Stimulated activated CD4-positive, alpha-beta T cell treated with anti-CD3 and anti-CD28 coated beads, Interleukin-1b, Interleukin-23, amount 100 ng/mL, for 4 hours (primary cell): ENCODE measurements at places on chromosomes 1 and 21.

- no peak for DNase-seq
Observed at GRCh38 chr1:71755441-71755840, 526.9 kb downstream of the NEGR1 start.

DNA sequence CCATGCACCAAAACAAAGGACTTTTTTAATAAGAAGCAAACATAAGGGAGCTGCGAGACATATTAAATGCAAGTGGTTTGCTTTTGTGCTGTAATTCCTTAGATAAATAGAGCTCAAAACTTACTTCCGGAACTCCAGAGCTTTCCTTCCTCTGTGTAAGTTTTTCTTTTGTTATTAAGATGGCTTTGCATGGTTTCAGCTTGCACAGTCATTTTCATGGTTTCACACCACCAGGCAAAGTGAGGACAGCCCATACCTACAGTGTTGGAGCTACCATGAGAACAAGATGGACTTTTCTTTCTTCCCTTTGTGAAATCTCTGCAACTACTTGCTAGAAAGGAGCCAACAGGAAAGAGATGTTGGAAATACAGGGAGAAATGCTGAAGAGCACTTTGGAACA, 368.0 kb downstream of the SETD4 start:
- no peak for DNase-seq

- no peak for DNase-seq
Observed at GRCh38 chr1:71721532-71721931, 560.8 kb downstream of the NEGR1 start.

- peak; percentile 71 for DNase-seq
Observed at GRCh38 chr1:10694633-10695627, 101.5 kb downstream of the CASZ1 start.

- no peak for DNase-seq
Observed at GRCh38 chr21:45556645-45557615, 14.7 kb upstream of the SLC19A1 start.

GRCh38 chr1:154869351-154870114, 548 bp downstream of the KCNN3 start:
- DNase-seq: no peak

GRCh38 chr21:27419153-27419552, 452.3 kb upstream of the ADAMTS5 start:
- DNase-seq: no peak

DNA sequence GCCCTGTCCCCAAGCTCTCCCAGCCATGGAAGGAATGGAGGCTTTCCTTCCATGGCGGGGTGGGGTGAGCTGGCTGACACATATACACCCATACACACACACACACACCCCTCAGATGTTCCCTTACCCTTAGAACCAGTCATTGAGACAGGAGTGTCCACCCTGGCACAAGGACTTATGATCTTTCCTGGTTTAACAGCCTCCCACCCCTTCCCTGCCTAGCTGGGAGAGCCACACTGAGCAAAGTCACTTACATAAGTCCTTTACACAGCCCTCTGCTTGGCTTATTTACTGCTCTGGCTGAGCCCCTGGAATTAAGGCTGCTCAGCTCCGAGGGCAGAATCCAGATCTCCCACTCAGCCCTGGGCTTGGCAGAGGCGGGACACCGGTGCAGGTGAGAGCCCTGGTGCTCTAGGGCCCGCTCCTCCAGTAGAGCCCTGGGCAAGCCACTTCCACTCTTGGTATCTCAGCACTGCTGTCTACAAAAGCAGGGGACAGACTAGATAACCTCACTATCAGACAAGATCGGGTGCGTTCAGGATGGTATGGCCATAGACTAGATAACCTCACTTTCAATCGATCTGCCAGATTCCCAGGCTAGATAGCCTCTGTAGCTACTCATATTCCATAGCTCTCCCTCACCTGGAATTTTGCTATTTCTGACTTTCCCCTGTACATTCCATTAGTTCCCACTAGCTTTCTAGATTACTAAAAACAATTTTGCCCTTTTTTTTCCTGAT, 16.7 kb downstream of the SLC6A9 start:
- DNase-seq: no peak

DNA sequence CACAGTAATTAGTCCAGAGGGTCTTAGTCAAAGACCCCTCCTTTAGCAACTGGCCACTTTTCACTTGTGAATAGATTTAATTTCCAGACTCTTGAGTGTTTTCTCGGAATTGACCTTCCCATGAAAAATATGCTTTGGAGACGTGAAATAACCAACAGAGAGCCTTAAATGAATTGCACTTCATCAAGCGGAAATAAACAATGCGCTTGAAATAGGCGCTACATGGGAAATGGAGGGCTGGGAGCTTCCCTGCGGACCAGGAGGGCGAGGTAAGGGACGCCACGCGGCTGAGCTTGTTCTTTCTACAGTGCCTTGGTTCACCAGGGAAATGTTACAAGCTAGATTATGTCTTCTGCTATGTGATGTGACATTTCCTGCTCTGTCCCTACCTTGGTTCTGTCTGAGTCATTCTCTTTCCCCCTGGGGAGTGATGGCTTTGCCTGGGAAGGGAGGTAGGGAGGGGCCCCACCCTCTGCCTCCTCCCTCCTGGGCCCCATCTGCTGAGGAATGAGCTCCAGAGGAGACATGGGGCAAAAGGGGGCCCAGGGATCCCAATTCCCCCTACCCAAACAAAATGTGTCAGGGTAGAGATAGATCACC, 619.3 kb downstream of the PTPRU start:
- DNase-seq: no peak

GRCh38 chr1:91404151-91405012, at the start of gene HFM1:
Gene HFM1, minus strand, starts transcription at chr1:91404837. Its CDS starts 3,755 bp downstream, at chr1:91401082.
- peak; percentile 3 for DNase-seq

- DNase-seq: no peak
Observed at GRCh38 chr1:201793306-201793925, 35.5 kb upstream of the IPO9 start.

DNA sequence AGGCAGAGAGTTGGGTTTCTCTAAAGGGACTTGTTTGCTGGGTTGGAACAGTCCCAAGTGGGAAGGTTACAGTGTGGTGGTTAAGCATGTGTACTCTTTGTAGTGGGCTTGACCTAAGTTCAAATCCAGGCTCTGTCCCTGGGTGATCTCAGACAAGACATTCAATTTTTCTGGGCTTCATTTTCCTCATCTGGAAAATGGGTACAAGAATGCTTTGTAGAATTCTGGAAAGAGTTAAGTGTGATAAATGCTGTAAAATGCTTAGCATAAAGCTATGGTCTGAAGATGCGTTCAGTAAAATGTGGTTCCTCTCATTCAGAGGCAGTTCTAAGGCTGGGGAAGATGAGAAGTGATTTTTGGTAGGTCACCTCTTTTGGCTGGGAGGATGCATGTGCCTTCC, 805 bp downstream of the GRHL3 start:
- DNase-seq: no peak

DNA sequence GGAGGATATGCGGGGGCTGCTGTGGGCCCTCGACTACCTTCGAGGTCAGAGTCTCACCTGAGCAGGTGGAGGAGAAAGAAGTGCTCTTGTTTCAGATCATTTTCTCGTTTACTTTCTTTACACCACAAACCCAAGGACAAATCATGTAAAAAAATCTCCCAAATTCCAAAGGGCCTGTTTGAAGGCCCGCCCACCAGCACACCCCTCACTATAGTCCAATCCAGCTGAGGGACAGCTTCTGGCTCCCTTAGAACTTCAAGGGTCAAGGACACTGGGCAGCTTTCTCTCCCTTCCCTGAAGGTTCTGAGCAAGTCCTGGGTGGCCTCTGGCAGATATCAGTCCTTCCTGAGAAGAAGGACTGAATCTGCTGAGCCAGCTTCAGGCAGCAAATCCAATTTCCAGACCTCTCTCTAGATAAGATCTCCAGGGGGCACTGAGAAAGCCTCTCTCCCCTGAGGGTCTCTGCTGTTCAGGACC, 5.5 kb downstream of the STK40 start:
- no peak for DNase-seq

DNA sequence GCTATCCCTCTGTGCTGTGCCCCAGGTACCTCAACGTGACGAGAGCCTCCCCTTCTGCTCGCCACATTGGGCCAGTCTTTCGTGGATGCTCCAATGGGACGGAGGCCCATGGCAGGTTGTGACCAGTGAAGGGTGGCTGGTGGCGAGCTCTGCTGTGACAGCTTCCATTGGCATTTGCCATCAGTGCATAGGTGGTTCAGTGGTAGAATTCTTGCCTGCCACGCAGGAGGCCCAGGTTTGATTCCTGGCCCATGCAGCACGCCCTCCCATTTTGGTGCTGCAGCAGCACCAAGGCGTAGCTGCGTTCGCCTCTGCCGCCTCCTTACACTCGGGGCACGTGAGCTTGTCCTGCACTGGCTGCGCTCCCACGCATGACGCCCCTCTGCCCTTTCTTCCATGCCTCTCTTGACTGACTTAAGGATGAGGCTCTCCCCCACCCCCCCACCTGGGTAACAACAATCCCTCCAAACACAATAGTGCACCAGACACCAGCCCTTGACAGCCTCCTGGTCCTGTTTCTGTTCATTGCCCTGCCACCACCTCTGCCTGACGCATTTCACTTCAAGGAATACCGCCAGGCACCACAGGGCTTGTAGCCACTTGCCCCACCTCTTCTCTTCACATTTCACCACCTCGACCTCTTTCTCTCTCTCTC, 24.7 kb upstream of the FCGR2A start:
- no peak for DNase-seq

- DNase-seq: no peak
Observed at GRCh38 chr1:51313961-51314777, 16.2 kb downstream of the TTC39A start.

DNA sequence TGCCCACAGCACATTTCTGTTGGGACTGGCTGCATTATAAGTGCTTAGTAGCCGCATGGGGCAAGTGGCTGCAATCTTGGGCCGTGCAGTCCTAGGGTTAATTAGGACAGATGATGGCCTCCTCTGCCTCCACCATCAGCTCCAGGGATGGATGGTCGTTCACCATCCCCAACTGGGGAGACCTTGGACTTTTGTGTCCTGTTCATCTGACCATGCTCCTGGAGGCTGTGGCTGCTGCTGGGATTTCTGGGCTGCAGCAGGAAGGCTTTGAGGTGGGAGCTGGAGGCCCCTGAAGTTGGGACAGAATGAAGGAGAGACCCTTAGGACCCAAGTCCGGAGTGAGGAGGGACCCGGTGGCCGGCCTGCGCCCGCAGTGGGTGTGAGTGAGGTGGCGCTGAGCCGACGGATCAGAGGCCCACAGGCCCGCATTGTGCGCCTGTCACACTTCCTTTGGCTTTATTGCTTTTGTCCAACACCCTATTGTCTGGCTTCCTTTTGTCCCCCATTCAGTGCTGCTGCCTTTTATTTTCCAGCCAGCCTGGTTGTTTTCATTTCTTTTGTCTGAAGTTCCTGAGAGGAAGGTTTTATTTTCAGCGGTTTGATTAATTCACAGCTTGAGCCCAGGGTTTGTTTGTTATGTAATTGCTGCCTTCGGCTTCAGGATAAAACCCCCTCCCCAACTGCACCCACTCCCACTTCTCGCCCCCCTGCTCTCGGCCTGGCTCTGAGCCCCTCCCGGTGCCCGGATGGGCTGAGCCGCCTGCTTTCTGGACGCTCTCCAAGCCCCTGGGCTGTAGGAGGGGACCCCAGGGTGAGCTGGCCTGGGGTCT, 35.6 kb downstream of the SOX13 start:
- DNase-seq: no peak

GRCh38 chr1:9234223-9235095, at the start of gene H6PD:
Gene H6PD, plus strand, starts transcription at chr1:9234774. Its CDS starts 10,161 bp downstream, at chr1:9244935.
- peak; percentile 49 for DNase-seq

DNA sequence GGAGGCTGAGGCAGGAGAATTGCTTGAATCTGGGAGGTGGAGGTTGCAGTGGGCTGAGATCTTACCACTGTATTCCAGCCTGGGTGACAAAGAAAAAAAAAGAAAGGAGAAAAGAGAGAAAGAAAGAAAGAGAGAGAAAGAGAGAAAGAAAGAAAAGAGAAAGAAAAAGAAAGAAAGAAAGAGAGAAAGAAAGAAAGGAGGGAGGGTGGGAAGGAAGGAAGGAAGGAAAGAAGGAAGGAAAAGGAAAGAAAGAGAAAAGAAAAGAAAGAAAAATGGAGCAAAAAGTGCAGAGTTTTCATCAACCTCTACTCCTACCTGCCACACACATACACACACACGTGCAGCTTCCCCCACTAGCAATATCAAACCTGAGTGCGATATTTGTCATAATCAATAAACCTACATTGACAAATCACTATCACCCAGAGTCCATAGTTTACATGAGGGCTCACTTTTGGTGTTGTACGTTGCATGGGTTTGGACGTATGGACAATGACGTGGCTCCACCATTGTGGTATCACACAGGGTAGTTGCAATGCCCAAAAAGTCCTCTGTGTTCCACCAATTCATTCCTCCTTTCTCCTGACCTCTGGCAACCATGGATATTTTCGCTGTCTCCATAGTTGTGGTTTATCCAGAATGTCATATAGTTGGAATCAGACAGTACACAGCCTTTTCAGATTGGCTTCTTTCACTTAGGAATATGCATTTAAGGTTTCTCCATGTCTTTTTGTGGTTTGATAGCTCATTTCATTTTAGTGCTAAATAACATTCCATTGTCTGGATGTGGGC, 36.5 kb downstream of the EVA1C start:
- DNase-seq: no peak

GRCh38 chr1:169949139-169949538, 55.4 kb upstream of the SCYL3 start:
- DNase-seq: no peak
